ENCODE measurements at places on chromosomes 7 and 10.

GRCh38 chr10:36547965-36548364 is 577.4 kb upstream of the ANKRD30A start:
- DNase-seq: no peak

DNA sequence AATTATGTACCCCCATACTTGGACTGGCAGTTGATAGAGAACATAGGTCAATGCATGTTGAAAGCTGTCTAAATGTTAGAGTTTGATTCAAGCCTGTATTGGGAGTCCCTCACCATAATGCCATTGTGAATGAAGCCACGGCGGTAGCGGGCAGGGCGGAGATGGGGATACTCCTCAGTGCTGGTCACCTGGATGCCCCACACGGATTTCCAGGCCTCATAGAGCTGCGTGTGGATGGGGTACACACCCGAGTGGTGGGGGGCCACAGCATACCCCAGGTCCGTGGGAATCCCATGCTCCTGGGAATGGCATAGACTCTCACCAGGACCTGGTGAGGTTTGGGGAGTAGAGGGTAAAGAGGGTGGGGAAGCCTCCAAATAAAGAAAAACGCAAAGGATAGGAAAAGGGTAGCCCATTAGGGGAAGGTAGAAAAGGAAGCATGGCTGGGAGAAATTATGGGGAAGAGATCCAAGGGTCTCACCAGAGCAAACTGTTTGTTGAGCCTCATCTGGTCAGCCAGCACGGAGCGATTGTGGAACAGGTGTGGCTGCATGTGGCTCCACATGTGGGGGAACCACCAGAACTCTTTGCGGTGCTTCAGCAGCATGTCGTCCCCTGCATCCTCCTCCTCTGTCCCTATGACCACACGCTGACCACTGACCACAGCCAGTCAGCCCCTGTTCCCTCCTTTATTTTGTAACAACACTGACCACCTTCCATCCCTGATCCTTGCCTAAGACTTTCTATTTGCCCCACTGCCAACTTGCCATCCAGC is 5.0 kb downstream of the NDST2 start:
- no peak for DNase-seq

DNA sequence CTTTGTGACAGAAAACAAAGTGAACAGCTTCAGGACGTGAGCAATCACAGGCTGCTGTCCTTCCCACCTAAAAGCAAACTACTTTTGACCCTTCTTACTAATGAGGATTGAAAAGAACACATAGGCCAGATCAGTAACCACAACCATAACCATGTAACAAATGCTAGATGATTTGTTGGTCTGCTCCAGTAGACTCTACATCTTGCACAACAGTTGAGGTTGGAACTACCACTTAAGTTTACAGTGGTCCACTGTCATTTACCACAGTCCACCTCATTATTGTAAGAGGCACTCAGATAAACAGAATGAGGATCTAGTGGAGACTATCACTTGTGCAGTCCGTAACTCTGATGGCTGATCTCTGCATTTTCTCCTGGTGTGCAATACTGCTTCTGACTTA is 27.8 kb downstream of the NET1 start:
- no peak for DNase-seq

- DNase-seq: no peak
Measured at GRCh38 chr7:146028251-146028750, 88.3 kb upstream of the CNTNAP2 start.

DNA sequence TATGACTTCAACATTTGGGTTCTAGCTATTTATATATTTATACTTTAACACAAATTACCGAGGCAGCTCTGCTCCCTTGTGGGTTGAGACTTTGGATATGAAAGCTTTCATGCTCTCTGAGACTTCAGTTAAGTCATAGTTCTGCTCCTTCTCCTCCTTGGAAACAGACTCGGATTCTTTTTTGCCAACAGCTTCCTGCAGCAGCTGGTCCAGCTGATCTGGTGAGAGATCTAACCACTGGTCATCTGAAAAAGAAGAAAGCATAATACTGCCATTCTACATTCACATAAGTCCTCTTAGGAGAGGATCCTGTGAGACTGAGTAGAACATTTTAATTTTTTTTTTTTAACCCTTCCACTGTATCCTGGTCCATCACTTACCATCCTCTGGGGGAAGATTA is 28.6 kb downstream of the ECD start:
- DNase-seq: no peak

GRCh38 chr7:127252778-127253280 is at the start of gene GRM8:
GRM8 (minus strand) TSS chr7:127252941.
- DNase-seq: no peak

- no peak for DNase-seq
Measured at GRCh38 chr7:12692035-12692434, 4.6 kb downstream of the ARL4A start.

- no peak for DNase-seq
Measured at GRCh38 chr10:130012129-130012528, 48.1 kb upstream of the EBF3 start.

DNA sequence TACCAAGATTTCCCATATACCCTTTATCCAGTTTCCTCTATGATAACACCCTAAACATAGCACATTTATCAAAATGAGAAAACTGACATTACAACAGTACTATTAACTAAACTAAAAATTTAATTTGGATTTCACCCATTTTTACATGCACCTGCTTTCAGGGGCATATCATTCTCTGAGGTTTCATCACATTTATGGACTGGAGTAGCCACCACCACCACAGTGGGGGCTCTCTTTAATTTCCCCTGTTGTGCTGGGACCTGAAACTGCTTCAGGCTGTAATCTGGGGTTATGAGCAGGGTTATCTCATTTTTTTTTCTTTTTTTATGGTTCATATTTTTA is 637.9 kb upstream of the DPP6 start:
- no peak for DNase-seq

- no peak for DNase-seq
Measured at GRCh38 chr10:48696535-48696873, 11.8 kb downstream of the WDFY4 start.

DNA sequence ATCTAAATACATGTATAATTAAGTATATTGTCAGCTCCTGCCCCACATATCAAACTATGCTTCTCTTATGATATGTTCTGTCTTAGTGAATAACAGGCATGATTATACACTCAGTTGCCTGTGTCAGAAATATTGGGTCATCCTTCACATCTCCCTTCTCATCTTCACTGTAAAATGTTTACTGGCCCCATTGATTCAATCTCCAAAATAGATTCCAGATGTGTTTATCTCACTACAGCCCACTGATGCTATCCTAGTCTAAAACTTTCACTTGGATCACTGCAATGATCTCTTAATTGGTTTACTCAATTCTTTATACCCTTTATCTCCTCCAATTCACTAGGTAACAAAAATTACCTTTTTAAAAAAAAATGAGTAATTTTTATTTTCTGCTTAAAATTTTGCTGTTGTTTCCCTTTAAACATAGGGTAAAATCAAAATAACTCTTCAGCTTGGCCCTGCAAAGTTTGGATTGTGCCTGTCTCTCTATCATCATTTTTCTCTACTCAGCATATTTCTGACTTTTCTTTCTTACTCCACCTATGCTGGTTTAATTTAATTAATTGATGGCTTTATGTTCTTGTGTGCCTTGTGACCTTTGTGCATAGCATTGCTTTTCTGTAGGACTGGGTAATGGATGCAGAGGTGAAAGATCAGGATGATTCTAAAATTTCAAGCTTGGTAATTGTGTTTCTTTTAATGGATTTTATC is 233.9 kb upstream of the FOXP2 start:
- no peak for DNase-seq

- no peak for DNase-seq
Measured at GRCh38 chr7:36129048-36129534, 24.0 kb upstream of the EEPD1 start.

GRCh38 chr7:107882766-107883165 is 8.2 kb upstream of the DLD start:
- DNase-seq: no peak

GRCh38 chr10:16049050-16049449 is 188.7 kb upstream of the MINDY3 start:
- no peak for DNase-seq

- DNase-seq: no peak
Measured at GRCh38 chr10:98380493-98381339, 34.3 kb downstream of the PYROXD2 start.

- DNase-seq: no peak
Measured at GRCh38 chr7:963236-964078, 9.0 kb upstream of the ADAP1 start.

GRCh38 chr10:59879363-59879913 is 26.9 kb downstream of the CCDC6 start:
- no peak for DNase-seq

DNA sequence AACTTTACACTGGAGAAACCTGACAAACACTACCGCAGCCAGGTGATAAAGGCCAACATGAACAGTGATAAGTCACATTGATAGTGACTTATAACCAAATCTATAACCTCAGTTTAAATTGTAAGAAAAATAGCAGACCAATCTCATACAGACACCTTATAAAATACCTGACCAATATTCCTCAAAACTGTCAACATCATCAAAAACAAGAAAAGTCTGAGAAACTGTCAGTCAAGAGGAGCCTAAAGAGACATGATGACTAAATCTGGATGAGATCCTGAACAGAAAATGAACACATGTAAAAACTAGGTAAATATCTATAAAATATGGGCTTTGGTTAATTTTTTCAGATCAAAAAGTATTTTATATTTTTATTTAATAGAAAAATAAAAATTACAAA is 233.3 kb downstream of the HPSE2 start:
- DNase-seq: no peak

DNA sequence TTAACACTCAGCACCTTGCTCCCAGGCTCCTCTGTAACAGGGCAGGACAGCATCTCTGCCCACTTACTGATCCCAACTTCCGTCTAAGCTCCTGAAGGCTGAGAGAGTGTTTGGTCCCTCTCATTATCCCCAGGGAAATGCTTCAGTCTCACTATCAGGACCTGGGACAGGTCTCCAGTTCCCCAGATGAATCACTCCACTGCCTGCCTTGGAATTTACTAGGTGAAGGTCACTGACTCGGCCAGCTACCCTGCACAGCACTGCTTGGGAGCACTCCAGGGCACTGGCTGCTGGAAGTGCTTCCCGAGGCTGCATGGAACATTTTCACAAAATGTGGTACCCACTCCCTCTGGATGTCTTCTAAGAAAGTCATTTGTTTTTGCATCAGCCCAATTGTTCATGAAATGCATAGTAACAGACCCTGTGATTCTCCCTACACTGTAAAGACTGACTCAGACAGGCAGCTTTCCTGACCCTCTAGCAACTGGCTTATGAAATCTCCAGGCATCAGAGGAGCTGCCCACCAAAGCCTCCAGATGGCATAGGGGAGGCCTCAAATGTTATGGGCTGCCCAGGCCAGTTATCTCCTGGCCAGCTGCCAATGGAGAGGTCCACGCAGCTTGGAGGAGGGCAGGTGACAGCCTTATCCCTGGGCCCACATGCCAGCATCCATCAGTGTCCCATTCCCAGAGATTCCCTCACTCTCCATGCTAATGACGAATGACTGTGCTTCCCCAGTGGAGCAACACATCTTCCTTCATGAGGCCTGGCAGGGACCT is 89.1 kb downstream of the GFRA1 start:
- DNase-seq: no peak

DNA sequence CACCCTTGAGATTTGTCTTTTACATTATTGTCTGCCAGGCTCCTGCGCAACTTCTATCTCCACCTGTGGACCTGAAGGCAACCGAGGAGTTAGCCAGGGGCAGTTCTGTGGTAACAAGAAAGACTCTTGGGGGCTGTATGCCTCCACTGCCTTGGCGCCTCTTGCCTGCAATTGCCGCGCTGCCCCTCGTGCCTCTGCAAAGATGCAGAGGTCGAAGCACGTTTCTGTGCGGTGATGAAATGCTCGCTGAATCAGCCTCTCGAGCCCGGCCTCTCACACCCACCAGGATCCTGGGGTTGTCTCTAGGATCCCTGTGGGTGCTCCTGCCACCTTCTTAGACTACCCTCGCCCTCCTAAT is 486 bp upstream of the LHFPL3 start:
- no peak for DNase-seq

DNA sequence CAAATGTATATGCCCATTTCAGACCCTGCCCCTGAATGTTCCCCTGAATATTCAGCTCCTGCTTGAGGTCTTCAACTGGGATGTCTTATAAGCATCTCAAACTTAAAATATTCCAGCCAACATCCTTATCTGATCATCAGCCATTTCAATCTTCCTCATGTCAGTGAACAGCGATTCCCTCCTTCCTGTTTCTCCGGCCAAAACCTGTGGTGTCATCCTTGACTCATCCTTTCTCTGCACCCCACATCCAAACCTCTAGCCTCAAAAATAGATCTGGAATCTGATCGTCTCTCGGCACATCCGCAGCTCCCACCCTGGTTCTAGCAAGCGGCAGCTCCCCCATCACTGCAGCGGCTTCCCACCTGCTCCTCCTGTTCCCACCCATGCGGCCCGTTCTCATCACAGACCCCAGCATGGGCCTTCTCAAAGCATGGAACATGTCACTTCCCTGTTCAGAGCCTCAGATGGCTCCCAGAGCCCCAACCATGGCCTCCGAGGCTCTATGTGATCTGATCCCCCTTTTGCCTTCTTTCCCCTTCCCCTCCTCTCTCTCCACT is 165.7 kb downstream of the HECW1 start:
- DNase-seq: no peak
